ENCODE measurements at places on chromosomes 12 and 14.

DNA sequence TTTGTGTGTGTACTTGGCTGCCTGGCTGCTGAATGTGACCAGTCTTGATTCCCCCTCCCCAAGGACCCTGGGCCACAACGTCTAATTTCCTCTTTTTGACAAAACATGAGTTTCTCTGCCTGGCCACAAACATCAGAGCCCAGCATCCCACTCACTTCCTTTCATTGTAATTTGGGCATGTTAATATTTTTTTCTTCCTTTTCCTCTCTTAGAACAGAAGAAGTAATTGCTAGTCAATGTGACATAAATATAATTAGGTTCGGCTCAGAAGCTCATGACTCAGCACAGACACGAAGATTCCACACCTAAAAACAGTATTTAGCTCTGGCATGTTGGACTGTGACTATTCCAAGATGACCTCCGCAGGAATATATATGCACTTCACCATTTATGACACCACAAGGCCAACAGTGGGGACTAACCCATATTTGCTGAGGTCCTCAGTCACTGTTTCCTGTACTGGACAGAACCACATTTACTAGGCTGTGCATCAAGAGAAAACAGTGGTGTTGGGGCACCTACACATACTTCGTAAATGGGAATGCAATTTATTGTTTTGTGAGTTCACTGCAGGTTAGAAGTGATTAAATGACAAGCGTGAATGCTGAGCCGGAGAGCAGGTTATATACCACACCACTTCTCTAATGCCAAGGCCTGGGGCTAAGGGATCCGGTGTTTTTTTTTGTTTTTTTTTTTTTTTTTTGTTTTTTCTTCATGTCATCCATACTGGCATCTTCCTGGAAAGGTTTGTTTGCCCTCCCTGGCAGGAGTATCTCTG, 4.2 kb downstream of the GSG1 start:
- no peak for DNase-seq

GRCh38 chr14:58631732-58632131, 6.0 kb upstream of the DACT1 start:
- DNase-seq = no peak

DNA sequence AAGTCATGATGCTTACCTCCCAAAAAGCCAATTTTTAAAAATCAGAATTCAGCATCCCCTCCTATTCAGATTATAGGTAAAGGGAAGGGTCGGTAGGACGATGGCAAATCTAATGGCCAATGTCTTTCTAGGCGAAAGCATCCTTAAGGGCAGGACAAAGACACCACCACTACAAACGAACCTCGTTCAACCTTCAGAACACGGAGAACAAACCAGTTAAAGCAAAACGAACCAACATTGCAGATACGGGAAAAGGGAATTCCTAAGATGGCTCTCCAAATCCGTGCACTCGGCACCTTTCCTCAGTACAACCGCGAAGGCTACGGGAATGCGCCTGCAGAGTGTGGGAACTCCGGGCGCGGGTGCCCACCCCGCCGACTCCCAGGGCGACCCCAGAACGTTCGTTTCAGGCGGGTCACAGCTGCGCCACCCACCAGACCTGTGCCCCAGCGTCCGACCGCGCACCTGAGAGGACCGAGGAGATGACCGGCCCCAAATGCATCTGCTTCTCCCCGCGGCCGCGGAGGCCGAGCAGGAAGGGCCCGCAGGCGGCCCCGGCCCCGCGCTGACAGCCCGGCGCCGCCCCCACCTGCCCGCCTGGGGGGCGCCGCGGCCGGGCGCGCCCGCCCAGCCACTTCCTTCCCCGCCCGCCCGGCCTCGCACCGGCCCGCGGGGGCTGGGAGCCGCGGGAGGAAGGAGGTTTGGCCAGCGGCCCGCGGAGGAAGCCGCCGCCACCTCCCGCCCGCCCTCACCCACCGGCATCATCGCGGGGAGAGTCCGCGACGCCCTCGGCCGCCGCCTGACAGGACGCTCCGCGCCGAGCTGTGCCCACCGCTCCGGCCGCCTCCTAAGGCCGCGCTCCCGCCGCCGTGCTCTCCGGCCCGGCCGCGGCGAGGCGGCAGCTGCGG, 578 bp downstream of the PPP1R13B start:
- peak; percentile 8 for DNase-seq

GRCh38 chr12:123070267-123071081, 80.4 kb downstream of the PITPNM2 start:
- DNase-seq = no peak

DNA sequence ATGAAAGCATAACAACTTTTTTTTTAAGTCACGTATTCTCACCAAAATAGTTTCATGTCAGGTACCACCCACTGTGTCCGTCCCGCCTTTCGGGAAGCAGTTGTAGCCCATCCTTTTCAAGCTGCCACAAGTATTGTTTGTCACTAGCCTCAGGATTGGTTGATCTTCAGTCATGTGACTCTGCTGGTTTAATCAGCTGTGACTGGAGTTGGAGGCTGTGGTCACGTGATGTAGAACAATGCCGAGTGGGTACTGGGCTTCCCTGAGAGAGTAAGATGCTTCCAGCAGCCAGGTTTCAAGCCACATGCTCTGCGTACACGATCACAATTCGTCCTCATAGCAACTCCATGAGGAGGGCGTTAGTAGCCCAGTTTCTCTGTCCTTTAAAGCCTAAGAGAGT, 83.0 kb upstream of the WSCD2 start:
- DNase-seq = no peak

DNA sequence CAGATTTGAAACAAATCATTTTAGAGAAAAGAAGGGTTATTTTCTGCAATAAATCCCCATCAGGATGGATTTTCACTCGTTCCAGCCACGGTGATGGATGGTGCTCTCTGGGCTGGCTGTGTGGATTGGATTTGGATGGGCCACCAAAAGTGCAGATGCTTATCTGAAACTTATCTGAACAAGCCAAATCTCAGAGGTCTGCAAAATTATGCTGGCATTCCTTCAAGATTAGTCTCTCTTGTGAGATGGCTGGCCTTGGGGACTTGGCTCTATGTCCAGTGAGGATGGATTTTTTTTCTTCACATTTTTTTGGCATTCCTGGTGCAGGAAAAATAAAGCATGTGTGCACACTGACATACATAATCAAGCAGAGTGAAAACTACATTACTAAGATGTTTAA, 341.9 kb downstream of the GXYLT1 start:
- no peak for DNase-seq

- DNase-seq = no peak
Measured at GRCh38 chr14:56221382-56222128, 103.3 kb downstream of the PELI2 start.

GRCh38 chr14:84409435-84409834, 1120.5 kb upstream of the FLRT2 start:
- DNase-seq = no peak

DNA sequence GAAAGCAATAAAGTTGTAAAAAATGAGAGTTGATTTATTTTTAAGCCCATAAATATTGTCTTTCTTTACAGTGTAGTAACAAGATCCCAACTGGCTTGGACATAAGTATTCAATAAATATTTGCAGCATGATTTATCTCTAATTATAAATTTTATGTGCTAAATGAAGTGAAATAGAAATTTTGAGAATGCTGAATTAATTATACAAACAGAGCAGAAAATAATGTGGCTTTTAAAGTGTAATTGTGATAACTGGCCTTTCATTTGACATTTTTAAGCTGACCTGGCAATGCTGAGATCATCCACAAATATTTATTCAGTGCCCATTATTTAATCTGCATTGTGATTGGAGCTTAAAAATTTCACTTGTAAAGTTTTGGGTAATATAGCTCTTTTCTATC, 201.6 kb upstream of the NAV3 start:
- DNase-seq = no peak

GRCh38 chr14:72616811-72617210, 277.1 kb downstream of the DPF3 start:
- no peak for DNase-seq

GRCh38 chr12:81086342-81086741, 8.5 kb downstream of the ACSS3 start:
- DNase-seq = no peak

DNA sequence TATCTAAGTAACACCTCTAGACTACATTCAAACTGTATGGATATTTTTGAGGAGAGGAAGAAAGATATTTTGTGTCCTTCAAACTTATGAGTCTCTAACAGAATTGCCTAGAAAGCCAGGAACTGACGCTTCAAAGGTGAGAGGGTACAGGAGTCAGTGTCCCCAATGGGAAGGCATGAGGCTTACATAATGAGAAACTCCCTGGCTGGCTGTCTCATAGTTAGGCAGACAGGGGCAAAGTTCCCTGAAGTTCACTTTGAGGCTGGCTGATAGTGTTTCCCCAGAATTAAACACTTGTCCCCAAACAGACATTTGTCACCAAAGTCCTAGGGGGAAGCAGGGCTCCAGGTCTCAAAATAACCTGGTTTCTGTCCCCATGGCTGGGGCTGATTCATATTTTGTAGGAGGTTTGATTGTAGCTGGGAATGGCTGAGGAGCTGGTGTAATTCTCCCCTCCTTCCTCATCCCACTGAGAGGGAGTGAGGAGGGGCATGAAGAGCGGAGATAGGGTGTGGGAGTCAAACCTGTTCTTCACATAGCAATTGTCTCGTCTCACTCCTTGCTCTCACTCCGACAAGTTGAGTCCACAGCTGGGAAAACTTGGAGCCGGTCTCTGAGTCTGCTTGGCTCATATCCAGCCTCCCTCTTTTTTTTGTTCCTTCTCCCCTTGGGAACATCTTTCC, 56.4 kb upstream of the CISTR start:
- no peak for DNase-seq

- DNase-seq = no peak
Measured at GRCh38 chr12:122135437-122136031, 38.5 kb downstream of the IL31 start.

DNA sequence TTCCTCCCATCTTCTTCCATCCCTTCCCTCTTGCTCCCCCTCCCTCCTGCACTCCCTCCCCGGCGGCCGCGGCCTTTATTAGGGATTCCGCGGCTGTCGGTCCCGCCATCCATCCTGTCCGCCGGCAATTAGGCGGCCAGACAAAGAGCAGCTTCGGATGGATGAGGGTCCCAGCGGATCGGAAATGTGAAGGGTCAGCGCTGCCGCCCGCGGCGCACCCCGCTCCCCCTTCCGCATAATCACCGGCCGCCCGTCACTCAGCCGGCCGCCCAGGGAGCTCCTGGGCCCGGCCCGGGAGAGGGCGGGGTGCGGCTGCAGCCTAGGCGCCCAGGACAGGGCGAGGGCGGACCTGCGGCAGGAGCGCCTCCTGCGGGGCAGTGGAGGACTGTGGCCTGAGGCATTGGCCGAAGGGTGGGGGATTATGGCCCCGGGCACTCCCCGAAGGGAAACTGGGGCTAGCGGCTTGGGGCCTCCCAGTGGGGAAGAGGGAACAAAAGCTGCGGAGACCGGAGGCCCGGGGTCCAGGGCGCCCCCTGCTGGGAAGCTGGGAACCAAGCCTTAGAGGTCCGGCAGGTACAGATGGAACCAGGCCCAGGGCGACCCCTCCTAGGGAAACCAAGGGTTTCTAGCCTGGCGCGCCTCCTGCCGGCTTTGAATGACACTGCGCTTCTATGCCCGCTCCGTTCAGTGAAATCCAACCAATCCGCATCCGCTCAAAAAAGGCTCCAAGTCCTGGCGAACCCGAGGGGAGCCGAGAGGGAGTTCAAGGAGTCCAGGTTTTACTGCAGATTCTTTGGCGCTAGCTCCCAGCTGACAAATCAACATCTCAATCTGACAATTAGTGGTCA, 4.4 kb upstream of the DNAJC22 start:
- peak; percentile 76 for DNase-seq

GRCh38 chr12:120367924-120368788, 808 bp downstream of the MSI1 start:
- DNase-seq = peak; percentile 10

- no peak for DNase-seq
Measured at GRCh38 chr14:102227184-102227964, 77.6 kb downstream of the MOK start.

DNA sequence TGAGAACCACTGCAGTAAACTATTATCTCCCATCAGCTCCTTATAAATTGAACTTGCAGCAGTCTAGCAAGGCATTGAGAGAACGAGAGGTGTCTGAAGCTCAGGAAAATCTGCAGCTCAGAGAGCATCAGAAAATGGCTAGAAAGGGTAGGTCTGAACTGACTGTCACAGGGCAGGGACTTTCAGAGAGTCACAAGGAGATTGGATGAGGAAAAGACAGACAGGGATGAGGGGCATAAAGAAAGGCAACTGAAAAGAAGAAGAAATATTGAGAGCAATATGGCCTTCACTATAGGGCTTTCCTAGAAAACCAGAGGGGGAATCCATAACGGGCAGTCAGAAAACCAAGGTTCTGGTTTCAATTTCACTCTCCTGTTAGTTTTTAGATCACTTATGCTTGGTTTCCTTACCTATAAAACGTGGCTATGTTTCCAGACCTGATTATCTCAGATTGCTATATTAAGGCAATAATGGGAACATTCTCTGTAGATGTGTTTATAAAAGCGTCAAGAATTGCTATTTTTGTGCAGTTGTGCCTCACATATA, 40.9 kb downstream of the PDE6H start:
- no peak for DNase-seq

DNA sequence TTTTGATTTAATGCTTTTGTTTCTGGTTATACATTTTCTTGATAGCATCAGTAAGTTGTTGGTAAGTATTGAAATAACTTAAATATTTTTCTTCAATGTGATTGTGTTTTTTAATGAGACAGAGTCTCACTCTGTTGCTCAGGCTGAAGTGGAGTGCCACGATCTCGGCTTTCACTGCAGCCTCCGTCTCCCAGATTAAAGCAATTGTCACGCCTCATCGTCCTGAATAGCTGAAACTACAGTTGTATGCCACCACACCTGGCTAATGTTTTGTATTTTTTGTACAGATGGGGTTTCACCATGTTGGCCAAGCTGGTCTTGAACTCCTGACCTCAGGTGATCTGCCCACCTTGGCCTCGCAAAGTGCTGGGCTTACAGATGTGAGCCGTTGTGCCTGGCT, 78.8 kb downstream of the FGD4 start:
- no peak for DNase-seq

DNA sequence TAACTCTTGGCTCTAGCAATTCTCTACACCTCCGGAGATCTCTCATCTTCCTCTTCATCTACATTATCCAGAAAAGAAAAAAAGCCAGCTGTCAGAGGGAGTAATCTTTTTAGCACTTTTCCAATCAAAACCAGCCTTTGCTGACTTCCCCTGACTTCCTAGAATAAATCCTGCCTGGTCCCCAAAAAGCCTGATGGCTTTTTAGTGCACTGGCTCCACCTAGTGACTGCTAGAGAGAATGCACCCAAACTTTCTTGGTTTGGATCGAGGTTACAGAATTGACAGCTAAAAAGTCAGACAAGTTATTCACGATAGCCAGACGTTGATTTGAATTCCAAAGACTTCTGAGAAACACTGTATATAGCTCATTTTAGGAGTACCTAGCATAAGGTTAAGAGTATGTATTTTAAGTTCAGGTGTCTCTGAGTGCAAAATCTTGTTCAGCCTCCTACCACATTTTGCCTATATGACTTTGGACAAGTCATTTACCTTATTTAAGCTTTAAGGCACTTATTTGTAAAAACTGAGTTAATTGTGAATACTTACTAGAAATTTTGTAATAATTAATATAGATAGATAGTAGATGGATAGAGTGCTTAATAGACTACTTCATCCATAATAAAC, 185.7 kb upstream of the GRIN2B start:
- peak; percentile 41 for DNase-seq

- DNase-seq = no peak
Measured at GRCh38 chr14:25011095-25011494, 38.9 kb downstream of the STXBP6 start.

- DNase-seq = no peak
Measured at GRCh38 chr12:49824895-49825294, 3.3 kb downstream of the NCKAP5L start.
